NCI-H1930 (cell line): ENCODE measurements at places on chromosomes 1 and 21.

GRCh38 chr1:219539645-219540254 lies 73.2 kb downstream of the ZC3H11B start:
- DNase-seq, result no peak

DNA sequence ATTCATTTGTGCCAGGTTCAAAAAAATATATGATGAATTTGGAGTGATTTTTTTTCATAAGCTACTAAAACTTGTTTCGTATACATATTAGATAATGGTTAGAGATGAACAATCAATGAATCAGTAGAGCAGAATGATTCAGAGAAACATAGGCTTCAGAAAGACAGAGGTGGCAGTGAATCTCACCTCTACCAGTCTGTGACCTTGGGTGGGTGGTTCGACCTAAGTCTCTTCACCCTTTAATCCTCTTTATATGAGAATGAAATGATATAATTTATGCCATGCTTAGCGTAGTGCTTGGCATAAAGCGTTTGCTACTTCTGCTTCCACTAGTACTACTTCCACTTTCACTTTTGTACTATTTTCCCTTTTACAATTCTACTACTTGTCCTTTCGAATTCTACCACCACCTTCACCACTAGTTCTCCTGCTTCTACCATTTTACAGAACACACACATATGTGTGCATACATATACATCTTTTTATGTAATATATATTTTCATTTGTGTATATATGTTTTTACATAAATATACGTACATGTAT lies 45.1 kb downstream of the FYB2 start:
- DNase-seq, result no peak

DNA sequence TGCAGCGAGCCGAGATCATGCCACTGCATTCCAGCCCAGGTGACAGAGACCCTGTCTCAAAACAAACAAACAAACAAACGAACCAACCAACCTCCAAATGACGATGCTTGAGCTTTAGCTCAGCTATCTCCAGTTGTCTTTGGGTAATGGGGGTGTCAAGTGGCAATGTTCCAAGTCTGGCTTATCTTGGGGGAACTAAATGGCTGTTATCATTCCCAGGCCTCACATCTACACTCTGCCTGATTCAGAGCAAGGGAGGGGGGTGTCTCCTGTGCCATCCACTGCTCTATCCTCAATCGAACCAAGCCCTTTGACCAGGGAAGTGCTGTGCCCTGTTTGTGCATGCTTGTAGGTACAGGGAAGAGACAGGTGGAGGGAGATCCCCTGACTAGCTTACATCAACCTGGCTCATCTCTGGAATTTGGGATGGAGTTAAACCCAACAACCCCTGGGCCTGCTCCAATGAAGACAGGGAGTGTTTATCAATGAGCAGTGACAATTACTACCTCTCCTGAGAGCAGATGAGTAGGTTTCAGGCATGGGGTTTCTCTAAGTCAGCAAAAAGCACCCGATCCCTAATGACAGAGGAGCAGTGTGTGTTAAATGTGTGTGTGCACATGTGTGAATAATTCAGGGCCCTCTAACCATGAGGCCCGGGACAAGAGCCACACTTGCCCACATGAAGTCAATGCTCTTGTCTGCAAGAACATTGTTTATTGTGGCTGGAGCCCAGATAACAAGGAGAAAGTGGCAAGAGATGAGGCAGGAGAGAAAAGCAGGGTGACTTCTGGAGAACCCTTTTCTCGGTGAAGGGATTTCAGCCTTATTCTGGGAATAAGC lies 20.3 kb upstream of the IL6R start:
- no peak for DNase-seq

- DNase-seq, result no peak
These were observed 11.6 kb downstream of the DSTYK start for GRCh38 chr1:205199931-205200299.

DNA sequence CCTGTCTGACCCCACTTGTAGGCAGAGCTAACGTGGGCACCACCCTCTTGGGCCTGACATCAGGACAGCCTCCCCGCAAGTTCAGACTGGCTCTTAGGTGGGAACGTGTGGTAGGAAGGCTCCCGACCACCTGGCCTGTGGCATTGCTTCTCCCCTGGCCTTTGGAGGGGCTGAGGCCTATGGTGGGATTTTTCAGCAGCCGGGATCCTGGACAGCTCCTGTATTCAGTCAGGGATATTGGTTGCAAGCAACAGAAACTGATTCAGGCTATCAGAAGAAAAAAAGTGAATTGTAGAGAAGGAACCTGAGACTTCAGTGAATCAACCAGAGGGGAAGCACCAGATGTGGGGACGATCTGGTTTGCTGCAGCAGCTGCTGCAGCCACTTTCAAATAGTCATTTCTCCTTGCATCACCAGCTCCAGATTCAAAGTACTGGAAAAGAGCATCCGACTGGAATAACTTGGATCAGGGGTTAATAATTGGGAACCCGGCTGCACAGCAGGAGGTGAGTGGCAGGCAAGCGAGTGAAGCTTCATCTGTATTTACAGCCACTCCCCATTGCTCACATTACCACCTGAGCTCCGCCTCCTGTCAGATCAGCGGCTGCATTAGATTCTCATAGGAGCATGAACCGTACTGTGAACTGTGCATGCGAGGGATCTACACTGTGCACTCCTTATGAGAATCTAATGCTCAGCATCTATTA lies 5.9 kb downstream of the RNF186 start:
- DNase-seq, result no peak

GRCh38 chr1:1876335-1876930 lies 14.5 kb downstream of the GNB1 start:
- DNase-seq, result no peak

GRCh38 chr1:200253774-200254495 lies 155.9 kb downstream of the ZNF281 start:
- DNase-seq, result no peak

DNA sequence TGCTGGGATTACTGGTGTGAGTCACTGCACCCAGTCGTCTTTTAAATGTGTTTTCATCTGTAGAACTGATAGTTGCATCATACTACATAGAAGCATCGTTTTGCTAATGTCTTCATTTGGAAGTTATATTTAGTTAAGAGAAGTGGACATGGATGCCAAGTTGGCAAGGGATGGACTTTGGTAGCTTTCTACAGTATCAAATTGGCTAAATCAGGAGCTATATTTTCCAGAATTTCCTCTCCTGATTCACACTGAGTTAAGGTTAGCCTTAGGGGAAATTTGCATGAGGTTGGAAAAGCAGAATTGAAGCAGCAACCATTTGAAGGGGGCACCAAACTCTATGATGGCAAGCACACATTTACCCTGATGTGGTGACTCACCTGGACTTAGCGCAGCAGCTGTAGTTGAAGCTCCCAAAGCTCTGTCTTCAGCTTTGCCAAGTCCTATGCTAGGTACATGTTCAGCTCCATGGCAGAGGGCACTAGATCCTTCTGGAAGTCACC lies 43.9 kb downstream of the DUSP10 start:
- no peak for DNase-seq

DNA sequence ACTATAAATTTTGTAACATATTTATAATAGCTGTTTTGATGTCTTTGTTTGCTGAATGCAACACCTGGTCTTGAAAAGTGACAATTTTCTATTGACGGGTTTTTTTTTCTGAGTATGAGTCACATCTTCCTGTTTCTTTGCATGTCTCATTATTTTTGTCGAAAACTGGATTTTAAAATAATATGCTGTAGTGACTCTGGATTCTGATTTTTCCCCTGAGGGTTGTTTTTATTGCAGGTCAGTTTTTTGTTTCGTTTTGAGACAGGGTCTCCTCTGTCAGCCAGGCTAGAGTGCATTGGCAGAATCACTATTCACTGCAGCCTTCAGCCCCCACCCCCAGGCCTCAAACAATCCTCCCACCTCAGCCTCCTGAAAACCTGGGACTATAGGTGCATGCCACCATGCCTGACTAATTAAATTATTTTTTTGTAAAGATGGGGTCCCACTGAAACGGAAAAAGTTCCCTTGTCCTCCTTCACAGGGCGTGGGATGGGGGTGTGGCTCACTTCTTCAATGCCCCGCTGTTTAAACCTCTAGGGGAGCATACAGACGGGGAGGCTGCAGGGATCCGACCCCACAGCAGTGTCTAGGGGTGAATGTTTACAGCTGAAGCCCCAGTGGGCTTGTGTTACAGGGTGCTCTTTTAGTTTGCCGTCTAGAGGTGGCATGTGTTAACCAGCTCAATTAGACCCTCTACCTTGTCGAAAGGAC lies 11.3 kb upstream of the PPIE start:
- DNase-seq, result no peak

GRCh38 chr21:44505673-44506278 lies 34.2 kb downstream of the KRTAP10-1 start:
- no peak for DNase-seq

GRCh38 chr1:156931974-156932710 lies 11.7 kb downstream of the LRRC71 start:
- DNase-seq, result no peak

- no peak for DNase-seq
These were observed 14.9 kb downstream of the MAP3K7CL start for GRCh38 chr21:29145354-29145782.

DNA sequence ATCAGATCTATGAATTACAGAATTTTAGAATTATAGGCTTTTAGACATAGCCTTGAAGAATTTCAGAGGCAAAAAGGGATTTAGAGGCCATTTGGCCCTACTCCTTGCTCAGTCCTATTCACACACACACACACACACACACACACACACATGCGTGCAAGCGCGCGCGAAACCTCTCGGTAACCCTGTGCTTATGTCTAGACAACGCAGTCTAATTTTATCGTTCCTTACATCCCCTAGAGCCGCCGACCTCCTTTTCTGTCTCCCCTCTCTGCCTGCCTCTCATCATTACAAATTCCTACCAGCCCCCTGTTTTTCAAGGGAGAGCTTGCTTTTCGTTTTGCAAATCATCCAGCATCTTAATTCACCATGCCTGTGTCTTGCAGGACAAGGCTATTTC lies 252.1 kb downstream of the FOXD2 start:
- no peak for DNase-seq

GRCh38 chr1:179082333-179082998 lies 596 bp downstream of the TOR3A start:
- DNase-seq, result no peak

DNA sequence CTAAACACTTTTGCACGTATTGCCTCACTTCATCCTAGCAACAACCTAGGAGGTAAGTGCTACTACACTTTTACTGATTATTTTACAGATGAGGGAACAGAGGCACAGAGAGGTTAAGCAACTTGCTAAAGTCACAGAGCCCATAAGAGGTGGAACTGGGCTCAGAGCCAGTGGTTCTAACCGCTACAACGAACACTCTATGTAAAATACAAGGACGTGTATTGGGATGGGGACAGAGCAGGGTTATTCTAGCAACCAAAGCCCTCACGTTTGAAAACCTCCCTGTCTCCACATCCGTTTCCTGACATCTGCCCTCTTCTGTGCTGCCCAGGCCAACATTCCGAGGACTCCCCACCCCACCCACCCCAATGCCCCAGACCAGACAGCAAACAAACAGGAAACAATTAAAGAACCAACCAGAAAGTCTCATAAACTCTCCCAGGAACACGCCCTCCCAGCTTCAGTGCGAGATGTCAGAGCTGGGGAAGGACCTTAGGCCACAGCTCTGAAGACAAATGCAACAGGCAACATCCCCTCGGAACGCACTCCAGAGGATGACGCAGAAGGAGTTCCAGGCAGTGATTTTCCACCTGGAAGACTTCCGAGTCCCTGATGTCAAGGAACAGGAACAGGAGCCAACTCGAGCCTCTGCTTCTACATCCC lies 41.1 kb downstream of the GLIS1 start:
- no peak for DNase-seq

GRCh38 chr1:231442735-231443134 lies 20.6 kb upstream of the EGLN1 start:
- DNase-seq, result no peak

DNA sequence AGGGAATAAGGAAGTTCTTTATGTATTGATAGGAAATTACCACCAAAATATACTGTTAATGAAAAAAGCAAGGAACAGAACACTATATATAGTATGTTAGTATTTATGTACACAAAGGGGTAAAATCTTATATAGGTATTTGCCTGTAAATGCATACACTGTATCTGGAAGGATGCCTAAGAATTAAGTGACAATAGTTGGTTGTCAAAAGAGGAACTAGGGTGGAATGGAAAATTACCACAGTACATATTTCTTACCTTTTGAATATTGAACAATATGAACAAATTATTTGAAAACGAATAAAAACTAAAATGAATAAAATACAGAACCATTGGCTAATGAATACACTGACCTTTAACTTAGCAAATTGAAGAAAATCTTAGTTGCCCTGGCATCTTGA lies 13.6 kb downstream of the ARPC5 start:
- DNase-seq, result no peak

DNA sequence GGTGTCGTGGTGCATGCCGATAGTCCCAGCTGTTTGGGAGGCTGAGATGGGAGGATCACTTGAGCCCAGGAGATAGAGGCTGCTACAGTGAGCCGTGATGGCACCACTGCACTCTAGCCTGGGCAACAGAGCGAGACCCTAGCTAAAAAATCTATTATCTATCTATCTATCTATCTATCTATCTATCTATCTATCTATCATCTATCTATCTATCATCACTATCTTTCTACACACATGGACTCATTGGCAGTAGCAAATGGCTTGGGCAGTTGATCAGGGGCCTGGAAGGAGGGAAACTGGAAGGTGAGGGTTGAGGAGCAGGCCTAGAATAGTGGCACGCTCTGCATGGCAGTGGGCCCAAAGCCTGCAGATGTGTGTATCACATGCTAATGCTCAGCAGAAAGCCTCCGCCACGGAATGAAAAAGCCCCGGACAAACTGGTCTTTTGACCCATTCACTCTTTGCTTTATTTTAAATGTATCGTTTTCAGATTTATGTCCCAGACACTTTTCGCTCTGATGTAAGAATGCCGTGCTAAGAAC lies 7.3 kb upstream of the HUNK start:
- DNase-seq, result no peak

- no peak for DNase-seq
These were observed 1498.2 kb upstream of the B3GALT2 start for GRCh38 chr1:194684636-194685035.

DNA sequence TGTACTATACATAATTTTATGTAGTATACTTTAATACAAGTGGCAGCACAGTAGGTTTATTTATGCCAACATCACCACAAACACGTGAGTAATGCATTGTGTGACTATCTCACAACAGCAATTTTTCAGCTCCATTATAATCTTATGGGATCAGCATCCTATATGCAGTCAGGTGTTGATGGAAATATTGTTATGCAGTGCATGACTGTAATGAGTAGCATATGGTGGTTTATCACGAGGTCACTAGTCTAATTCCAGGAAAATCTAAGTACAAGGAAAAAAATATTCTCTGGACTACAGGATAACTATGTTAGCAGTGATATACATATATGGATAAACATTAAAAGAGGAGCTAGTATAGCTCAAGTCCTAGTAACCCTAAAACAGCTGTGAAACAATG lies 69.0 kb downstream of the ATP1B1 start:
- DNase-seq, result no peak

GRCh38 chr1:226212545-226212944 lies 10.9 kb upstream of the MIXL1 start:
- no peak for DNase-seq
